ENCODE measurements at places on chromosomes 12 and 14.

- no peak for DNase-seq
These were observed 17.6 kb downstream of the C14orf132 start for GRCh38 chr14:96056509-96057422.

- no peak for DNase-seq
These were observed 1.7 kb downstream of the POLE start for GRCh38 chr12:132685400-132685799.

DNA sequence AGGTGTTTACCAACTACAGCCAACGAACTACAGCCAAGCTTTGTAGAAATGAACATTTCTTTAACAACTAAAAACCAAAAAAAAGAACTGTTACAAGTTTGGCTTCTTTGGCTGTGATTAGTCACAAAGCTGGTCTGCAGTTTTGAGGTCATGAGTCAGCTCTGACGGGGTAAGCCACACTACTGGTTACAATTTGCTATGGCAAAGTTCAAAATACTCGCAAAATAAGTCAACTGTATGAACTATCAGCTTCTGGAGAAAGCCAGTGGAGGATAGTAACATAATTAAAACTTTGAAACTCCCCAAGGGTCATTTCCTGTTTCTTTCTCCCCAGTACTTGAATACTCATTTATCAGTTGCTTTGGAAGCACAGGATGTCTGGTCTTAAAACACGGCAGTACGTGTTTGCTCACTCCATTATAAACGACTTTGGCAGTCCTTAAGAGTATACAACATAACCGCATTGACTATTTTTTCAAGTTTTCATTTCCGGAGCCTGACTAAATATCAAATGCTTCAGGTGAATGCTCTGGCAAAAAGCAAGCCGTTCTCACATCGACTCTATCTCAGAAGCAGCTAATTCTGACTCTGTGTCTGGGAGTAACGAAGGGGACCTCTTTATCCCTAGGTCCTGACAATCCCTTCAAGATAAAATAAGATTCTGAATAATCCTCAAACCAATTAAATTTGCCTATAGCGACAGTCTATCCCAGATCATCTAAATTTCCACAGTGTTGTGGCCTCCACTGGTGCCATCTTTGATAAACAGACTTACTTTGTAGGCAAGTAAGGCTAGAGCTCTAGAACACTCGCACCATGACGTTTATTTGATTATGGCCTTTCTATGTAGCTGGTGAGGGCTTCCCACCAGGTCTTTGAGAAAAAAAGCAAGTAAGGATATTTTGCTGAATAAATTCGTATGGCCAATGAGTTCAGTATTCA, 10.6 kb downstream of the PHLDA1 start:
- peak; percentile 46 for DNase-seq

DNA sequence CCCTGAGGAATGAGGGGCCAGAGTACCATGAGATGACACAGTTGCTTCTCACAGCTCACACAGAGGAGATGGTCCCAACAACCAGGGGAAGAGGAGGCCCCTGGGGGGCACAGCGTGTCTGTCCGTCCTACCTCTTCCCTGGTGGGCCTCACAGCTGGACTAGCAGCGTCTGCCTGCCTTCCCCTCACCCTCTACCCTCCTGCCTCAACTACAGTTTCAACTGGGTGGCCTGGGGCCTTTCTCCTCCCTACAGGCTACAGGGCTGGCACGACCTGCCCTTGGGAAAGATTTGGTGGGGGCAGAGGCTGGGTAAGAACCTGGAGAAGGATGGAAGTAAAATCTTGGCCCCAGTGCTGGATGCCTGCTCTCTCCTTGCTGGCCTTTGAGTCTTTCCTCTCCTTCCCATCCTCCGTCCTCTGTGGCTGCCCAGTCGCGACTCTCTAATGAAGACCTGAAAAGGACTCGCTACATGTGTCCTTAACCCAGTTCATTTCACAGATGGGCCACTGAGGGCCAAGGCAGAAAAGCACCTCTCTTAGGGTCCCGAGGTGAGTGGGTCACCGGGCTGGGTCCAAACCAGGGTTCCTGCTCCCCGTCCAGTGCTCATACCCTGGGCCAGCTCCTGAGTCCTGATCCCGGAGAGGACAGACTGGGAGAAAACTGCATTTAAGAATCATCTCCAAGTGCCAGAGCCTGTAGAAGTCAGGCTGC, 232.5 kb downstream of the BCL11B start:
- no peak for DNase-seq

- DNase-seq: no peak
These were observed 179.6 kb upstream of the MYL2 start for GRCh38 chr12:111100003-111100402.

DNA sequence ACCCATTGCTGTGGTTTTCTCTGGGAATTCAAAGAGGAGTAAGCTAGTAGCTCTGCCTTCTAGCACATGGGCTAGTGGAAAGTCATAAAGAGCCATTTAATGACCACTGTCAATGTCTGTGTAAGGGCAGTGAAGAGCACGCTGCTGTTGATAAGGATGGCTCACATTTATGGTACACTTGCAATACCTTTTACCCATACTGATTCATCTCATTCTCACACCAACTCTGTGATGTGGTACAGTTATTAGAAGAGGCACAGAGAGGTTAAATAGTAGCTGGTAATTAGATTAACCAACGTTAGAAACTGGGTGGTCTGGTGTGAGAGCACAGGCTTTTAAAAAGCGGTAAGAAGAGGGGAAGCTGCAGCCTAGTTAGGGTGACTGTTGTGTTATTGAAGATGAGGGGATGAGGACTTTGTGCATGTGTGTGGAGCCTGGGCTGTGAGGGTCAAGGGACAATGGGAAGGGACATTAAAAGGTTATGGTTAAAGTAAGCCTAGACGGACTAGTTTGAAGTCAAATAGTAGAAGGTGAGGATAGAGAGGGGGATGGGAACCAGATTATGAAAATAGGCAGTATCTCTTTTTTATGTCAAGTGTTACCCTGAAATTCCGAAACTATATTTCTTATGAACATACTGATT, 25.2 kb downstream of the RASSF3 start:
- no peak for DNase-seq

GRCh38 chr14:100348253-100348729, 25.2 kb downstream of the SLC25A47 start:
- DNase-seq: no peak

- DNase-seq: no peak
These were observed 166.7 kb upstream of the PARP11 start for GRCh38 chr12:4039931-4040330.

GRCh38 chr14:97275276-97275675, 478.1 kb downstream of the VRK1 start:
- DNase-seq: no peak

DNA sequence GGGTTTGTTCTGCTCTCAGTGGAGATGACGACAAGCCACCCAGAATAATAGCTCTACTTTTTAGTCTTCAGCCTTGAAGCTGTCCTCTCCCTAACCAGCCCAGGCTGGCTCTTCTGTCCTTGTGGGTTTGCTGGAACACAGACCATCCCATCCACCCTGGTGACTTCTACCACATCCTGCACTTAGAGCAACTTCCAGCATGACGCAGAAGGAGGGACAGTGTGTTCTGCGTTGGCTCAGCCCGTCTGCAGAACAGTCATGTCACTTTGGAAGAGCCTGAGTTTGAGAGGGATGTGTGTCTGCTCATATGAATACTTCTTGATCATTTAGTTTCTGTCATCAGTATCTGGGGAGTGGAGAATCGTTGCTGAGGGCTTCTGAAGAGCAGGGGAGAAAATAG, 198.0 kb downstream of the CACNA1C start:
- no peak for DNase-seq

DNA sequence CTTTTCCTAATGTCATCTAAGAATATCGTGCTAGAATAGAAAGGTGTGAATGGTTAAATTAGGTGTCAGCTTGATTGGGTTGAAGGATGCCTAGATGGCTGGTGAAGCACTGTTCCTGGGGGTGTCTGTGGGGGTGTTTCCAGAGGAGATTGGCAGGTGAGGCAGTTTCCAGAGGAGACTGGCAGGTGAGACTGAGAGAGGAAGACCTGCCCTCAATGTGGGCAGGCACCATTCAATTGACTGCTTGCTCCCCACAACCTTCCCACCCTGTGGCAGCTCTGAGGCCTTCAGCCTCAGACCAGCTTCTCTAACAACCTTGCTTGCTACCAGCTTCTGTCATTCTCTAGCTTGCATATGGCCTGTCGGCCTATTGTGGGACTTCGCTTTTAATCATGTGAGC, 9.2 kb downstream of the RNASE9 start:
- DNase-seq: no peak

GRCh38 chr12:85784096-85784720, 52.0 kb downstream of the RASSF9 start:
- DNase-seq: no peak

- no peak for DNase-seq
These were observed 391.1 kb downstream of the PAWR start for GRCh38 chr12:79299447-79300198.

GRCh38 chr14:105299654-105300541, 903 bp downstream of the BRF1 start:
- no peak for DNase-seq

- no peak for DNase-seq
These were observed 222.7 kb downstream of the MSRB3 start for GRCh38 chr12:65501093-65501621.

GRCh38 chr12:94089891-94090290, 58.5 kb upstream of the PLXNC1 start:
- no peak for DNase-seq

DNA sequence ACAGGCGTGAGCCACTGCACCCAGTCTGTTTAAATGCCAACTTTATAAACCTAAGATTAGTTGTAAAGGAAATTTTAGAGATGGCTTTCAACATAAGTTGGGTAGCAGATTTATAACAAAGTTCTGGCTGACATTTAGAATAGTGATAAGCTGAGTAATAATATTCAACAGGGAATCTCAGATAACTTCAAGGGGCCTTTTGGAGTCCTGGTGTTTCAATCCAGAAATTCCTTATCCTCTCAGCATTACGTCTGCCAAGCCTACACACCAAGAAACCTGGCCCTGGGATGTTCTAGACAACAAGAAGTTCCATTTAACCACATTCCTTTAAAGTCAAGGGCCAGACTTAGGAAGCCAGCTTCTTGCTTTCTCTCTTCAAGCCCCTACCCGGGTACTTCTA, 59.5 kb upstream of the DYRK2 start:
- no peak for DNase-seq

DNA sequence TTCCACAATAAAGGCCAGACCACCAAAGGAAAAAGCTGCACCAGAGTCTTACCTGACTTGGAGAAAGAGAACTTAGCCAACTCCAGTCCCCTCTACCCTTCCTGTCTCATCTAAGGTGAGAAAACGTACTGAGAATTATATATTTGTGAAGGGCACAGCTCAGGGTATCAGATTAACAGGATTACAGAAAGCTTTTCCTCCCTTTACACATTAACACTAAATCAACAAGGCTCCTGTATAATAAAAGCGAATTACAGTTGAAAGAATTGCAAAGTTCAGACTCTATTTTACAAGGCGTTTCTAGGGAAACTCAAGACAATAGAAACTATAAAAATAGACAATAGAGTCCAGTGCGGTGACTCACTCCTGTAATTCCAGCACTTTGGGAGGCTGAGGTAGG, 82.7 kb upstream of the RPL10L start:
- no peak for DNase-seq

DNA sequence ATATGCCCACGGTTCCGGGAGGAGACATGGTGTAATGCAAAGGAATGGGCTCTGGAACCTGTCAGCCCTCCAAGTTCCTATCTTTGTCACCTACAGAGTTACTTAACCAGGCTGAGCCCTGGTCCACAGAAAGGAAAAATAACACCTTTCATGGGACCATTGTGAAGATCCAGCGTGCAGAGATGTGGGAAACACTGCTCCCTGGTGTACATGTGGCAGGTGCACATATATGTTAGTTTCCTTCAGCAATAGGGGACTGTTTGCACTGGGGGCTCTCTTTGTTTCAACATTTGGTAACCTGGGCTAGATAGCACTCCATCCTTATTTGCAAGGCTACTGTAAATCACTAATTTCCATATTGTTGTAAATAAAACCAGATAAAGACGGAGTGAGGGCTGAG, 72.3 kb downstream of the ANO2 start:
- no peak for DNase-seq

DNA sequence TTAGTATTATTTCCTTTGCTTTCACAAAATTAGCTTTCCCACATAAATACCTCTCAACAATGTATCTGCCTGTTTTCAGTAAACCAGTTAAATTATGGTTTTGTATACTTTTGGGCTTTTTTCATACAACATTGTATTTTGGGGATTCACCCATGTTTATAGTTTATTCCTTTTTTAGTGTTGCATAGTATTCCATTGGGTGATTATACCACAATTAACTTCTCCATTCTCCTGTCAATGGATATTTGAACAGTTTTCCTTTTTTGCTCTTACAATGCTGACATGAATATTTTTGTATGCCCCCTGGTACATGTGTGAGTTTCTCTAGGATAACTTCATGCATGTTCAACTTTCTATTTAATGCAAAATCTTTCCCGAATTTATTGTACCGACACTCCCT, 12.6 kb upstream of the NDUFA12 start:
- no peak for DNase-seq

GRCh38 chr12:72448805-72449204, 176.6 kb downstream of the TRHDE start:
- DNase-seq: no peak

DNA sequence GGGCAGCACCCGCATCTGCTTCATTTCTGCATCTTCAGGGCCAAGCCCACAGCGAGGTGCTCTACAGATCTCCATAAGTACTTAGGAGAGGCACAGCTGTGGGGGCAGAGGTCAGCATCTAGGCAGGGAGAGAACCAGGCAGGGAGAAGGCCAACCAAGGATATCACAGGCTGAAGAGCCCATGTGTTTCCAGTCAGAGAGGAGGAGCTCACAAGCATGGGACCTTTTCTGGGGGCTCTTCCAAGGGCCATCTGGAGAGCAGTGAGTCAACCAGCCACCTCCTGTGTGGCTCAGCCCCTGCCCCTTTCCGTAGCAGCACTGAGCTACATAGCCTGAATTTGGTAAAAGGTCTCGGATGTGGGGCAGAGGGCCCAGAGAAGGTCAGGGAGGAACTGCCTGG, 78.5 kb downstream of the ARL6IP4 start:
- DNase-seq: no peak
